ENCODE measurements at places on chromosomes 7 and 10.

DNA sequence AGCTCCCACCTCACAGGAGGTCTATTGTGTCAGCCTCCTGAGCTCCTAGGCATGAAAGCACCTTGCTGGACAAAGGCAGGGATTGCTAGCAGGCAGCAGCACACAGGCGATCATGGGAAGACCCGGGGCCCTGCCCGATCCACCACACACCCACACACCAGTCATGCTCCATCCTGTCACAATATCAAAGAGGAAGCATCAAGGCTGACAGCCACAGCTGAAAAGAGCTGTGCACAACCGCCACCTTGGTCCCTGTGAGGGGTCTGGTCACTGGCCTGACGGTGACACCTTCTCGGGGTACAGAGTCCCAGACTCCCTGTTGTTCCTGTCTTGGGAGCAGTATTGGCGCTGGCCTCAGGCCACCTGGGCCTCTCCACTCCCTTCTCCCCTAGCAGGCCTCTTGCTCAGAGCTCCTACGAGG lies 89.7 kb upstream of the RET start:
- DNase-seq: no peak

DNA sequence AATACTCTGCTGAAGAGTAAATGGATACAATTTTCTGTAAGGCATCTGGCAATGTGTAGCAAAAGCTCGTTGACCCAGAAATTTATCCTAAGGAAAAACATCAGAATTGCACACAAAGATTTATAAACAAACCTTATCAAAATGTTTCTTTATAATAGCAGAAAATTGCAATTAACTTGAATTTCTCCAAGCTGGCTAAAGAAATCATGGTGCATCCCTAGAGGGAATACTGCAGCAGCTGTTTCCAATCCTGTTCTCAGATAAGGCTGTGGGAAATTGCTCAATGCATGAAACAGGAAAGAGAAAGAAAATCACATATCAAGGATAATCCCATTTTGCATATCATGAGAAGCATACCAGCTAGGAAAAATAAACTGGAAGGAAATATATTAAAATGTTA lies 18.7 kb downstream of the TACR2 start:
- no peak for DNase-seq

DNA sequence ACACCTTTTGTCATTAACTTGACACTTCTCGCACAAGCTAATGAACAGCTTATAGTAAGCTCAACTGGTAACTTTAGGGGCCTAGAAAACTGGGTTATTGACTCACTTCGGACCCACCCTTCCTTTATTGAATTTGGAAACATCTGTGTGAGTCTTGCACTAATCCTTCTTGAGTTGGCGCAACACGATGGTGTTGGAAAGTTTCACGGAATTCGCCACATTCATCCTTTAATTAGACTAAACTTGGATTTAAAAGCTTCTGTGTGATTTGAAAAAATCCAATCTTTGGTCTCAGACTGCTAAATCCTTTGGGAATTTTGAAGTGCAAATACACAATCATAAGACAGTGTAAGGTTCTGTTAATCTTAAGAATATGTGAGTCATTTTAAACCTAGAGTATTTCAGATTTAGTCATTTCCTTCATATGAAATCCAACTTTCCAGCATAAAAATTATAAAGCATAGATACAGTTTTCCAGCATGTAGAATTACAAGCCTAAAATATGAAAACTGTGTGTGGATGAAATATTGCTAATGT lies 15.1 kb downstream of the FZD8 start:
- DNase-seq: no peak

- DNase-seq: no peak
Measured at GRCh38 chr7:44094883-44095592, 9.1 kb upstream of the AEBP1 start.

DNA sequence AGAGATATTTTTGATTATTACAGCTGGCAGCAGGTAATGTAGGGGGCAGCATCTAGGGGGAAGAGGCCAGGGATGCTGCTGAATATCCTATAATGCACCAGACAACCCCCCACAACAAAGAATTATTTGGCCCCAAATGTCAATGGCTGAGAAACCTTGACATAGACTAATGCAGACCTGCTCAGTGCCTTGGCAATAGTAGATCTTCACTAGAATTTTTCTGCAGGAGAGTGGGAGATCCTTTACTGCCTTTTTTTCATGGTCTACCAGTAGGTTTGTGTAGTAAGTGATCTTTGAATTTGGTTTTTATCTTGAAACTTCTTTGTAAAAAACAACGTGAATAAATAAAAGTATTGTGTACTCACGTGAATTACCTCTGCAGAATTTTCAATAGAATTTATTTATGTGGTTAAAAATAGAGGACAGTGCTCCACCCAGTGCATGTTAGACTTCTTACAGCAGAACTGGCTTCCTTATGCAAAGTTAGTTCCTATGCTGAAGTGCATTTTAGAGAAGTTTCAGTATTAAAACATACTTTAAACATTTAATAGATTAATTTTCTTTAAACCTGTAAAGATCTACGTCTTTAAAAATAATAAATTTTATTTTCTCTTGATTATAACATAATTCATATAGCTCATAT lies 199.6 kb upstream of the HDAC9 start:
- DNase-seq: no peak

DNA sequence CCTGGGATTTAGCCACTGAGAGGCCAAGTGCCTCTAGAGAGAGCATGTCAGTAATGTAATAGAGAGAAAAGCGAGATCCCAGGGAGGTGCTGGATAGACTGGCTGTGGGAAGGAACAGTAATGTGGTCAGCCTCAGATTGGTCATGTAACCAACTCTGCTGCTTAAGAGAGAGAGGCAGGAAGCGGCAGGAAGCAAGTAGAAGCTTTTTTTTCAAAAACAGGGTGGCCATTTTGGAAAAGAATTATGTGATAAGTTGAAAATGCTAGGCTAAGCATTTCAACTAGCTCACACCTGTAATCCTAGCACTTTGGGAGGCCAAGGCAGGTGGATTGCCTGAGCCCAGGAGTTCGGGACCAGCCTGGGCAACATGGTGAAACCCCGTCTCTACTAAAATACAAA lies 3.7 kb upstream of the PCOLCE start:
- DNase-seq: no peak

DNA sequence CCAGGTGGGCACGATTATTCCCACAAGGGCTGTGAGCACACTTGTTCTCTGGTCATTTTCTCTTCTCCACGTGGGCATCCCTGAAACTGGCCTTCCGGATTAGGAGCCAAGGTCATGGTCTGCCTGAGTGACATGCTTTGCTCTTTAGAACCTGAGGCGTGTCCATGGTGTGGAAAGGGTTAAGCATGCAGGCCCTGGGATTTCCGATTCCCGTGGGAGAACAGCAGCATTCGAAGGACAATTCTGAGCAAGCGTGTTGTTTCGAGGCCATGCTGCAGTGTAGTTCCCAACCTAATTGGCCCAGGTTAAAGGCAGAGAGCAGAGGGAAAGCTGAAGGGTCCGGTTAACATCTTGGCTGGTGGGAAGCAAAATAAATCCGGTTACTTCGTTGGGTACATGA lies 245.9 kb downstream of the SKAP2 start:
- DNase-seq: no peak

DNA sequence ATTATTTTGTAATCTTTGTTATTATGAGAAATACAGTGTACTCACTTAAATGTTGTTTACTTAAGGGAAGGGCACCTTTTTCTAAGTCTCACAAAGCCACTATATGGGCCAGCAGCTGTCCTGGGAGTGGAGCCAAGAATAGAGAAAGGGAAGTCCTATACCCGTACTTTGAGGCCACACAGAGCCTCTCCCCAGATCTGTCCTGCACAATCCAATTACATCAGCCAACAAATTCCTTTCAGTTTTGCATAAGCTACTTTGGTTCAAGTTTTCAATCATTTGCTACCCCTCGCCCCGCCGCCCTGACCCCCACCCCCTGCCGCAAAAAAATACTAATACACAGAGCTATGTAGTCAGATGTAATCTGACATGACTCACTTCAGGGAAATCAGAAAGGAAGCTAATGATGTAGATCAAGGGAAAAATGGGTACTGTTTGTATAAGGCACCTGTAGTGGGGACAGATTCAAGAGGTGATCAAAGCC lies 297.4 kb upstream of the NEBL start:
- no peak for DNase-seq

- no peak for DNase-seq
Measured at GRCh38 chr7:32143301-32143700, 73.1 kb upstream of the PDE1C start.

DNA sequence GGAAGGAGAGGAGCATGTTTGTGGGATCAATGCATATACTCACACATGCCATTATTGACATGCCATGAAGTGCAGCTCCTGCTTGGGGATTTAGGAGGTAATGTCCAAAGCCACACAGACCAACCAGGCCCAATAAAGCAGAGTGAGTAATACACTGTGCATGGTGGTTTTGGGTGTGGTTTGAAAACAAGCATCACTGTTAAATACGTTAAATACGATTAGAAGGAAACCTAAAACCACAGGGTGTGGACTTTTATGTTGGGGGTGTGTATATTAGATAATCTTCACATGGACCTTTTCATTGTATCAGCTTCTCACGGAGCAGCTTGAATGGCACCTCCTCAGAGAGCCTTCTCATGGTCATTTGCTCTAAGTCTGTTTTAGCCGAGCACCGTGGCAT lies 10.4 kb upstream of the EIF3A start:
- DNase-seq: peak; percentile 36

DNA sequence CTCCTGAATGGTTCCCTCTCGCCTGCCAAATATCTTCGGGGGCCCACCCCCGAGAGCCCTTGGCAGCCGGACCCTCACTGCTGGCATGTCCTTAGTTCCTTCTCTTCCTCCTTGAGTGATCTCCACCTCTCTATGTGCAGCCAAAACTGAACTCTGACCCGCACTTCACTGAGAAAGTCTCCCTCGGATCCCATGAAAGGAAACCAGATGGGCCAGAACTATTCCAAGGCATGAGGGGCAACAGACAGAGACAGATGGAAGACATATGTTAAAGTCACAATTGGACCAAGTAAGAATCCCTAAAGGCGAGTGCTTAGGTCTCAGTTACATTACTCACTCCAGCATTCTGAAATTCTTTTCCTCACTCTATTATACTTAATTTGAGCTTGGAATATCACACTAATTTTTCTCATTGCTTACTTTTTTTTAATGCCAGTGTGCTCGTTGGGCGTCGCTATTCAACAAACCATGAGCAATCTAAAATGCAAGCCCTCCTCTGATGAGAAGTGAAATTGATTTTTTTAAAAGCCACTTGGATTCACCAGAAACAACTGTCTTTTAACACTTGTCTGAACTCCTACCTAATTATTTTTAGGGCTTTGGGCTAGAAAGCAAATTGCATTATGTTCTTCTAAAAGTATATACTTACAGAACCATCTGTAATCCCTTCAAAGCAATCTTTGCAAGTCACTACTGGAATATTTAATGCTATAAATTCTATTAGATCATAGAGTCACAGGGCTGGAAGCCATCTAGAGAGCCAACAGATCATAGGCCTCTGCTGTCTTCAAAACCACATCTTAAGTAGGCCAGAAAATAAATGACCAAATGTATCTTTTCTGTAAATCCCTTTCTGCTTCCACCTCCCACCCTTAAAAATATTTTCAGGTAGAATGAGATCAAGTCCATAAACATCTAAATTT lies 43.3 kb upstream of the EZH2 start:
- DNase-seq: no peak

DNA sequence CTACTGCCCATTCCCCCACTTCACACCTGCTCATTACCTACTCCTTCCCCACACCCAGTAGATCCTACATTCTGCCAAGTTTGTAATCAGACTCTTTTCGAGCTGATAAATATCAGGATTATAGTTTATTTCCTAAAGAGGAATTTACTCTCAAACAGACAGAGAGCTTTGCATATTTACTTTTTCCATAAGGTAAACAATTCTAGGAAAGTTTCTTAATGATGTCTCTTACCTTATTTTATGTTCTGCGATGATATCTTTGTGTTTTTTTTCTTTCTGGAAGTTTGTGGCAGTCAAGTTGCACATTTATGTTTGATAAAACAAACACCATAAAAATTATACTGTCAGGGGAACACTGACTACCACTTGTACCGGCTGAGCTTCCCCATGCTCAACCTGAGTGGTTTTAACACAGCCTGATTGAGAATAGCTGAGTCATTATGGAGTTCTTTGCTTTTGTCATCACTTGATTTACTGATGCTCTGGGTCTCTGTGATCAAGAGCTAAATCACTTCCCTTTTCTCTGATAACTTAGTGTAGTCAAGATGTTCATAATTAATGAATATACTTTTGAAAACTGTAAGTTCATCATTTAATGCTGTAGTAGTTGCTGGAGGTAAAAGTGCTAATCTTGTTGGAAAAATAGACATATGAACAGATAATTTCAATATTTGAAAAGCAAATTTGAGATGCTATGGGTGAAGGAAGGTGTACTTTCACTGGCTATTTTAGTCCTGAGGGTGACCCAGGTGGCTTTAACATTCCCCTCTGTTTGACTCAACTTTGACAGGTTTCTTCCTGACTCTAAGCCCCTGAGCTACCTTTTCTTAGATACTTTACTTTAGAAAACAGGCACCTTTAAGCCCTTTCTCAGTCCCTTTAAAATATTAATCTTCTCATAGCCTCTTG lies 1034.5 kb upstream of the LRRTM3 start:
- DNase-seq: no peak

DNA sequence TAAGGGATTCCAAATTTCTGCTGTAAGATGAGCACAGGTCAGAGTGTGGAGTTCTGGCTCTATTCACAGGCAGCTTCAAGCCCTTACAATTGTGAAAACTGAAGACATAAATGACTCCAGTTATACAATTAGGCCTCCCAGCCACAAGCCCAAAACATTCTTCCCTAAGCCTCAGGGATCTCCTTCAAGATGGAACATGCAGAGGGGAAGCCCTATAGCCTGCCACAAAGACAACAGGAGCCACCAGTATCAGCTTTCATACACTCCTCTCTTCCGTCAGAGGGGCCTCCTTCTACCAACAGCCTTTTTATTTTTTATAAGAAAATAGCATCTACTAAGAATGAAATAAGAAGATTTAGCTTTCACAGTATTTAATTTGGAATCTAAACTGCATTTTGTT lies 46.5 kb downstream of the DLD start:
- no peak for DNase-seq

- DNase-seq: no peak
Measured at GRCh38 chr7:38524786-38525185, 106.4 kb downstream of the AMPH start.

- no peak for DNase-seq
Measured at GRCh38 chr7:14902589-14903067, at the start of gene DGKB. Gene DGKB, minus strand, starts transcription at chr7:14902751.

- DNase-seq: no peak
Measured at GRCh38 chr7:112596260-112596659, 115.5 kb downstream of the LSMEM1 start.
